ENCODE measurements at places on chromosomes 5 and 9.

GRCh38 chr9:127038531-127038930, 83.9 kb downstream of the ANGPTL2 start:
- DNase-seq, result no peak

DNA sequence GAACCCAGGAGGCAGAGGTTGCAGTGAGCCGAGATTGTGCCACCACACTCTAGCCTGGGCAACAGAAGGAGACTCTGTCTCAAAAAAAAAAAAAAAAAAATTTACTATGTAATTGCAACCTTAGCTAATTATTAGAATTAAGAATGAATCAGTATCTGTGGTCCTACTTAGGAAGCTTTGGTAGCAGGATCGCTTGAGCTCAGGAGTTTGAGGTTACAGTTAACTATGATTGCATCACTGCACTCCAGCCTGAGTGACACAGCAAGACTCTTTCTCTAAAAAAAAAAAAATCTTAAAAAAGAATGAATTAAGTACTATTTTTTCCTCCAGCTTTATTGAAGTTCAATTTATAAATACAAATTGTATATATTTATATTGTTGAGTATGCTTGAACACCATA, 16.7 kb downstream of the NDUFAF2 start:
- no peak for DNase-seq

DNA sequence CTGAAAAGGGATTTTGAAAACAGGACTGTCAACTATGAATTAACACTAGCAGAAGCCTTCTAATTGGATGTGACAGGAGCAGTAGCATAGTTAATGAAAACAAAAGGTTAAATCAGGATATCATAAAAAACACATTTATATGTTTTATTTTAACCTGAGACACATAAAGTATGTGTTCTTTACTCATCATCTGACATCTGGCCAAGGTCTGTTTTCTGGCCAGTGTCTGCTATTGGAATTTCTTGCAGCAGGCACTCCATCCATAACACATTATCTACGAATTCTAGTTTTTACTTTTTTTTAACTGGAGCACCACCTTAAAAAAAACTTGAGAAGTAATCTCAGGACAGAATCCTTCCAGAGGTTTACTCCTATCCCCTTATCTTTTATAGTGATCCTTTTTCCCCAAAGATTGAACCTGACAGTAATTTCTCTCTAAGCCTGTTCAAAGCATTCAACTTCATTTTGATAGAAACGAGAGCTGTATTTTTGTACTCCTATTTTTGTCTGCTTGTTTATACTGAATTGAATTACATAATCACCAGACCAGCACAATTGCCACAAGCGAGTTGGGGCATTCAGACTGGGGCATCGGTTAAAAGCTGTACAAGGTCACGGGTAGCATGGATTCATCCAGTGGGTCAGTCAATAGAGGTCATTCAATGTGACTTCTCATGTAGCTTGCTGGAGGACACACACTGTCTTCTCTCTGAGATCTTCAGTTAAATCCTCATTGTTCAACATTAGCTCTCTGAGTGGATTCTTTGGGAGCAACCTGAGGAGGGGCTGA, 205.6 kb upstream of the CLINT1 start:
- DNase-seq, result no peak

- peak; percentile 58 for DNase-seq
Observed at GRCh38 chr9:89483592-89484474, 14.1 kb downstream of the SEMA4D start.

DNA sequence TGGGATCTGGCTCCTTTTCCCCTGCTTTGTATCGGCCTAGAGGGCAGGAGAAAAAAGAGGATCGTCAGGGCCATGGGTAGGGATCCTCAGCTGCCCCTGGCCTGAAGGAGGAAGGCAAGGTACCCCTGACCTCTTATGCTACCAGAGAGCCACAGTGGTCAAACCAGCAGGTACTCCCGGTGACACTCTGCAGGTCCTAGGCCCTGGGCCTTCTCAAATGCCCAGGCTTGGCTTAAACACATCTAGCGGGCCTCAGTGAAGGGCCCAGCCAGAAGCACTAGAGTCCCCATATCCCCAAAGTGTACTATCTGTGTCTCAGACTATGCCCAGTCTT, 3.5 kb downstream of the IRF1 start:
- DNase-seq, result no peak

DNA sequence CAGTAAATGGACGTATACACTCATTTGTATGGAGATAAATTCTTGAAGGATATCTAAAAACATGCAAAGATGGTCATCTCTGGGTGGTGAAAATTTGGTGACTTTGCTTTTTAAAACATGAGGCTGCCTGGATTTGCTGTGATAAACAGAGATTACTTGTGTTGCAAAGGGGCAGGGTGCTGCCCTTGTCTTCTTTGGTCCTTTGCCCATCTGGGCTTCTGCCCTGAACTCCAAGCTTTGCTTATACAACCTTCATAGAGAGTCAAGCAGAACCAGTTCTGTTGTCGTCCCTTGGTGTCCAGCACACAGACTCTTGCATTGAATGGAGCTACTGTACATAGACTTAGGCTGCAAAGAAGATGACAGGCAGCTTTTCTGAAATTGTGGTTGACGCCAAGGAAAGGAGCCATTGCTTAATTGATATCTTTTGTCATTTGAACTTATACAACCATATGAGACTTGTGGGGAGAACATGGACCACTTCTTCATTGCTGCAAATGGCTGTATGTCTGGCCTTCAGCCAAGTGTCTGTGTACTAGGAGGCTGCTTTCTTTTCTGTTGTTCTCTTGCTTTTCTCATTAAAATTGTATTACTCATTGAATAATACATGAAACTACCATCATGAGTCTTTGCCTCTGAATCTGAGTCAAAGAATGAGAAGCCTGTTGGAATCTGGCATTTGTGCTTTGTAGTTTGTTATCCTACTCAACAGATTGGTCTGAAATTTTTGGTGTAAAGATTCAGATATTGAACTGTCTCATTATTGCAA, 152.5 kb downstream of the DMRT2 start:
- no peak for DNase-seq

GRCh38 chr5:111238431-111239225, 14.4 kb downstream of the CAMK4 start:
- no peak for DNase-seq

DNA sequence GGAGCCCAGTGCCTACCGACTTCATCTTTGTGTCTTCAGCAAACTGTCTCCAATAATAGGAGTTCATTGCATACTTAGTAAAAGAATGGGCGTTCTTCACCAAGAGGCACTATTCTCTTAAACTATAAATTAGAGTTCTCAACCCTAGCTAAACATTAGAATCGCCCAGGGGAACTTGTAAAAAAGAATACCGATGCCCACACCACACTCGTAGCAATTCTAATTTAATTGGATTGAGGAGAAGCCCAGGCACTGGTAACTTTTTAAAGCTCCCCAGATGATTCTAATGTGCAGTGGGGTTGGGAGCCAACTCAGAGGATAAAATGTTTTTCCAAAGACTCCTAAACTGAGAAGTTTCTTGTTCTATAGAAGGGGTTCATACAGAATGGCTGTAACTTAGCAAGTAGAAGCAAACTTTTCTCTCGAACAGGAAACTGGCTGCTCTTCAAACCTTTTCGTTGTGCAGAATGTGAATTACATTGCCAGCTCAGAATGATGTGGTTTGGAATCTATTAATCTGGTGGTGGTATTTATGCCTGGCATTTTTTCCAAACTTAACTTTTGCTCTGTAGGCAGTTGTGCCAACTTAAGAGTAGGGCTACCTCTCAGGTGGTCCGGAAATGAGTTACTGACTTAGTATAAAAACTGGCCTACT, 26.4 kb upstream of the NFIB start:
- DNase-seq, result no peak

- DNase-seq, result no peak
Observed at GRCh38 chr9:89328064-89328463, 9.8 kb downstream of the SECISBP2 start.

GRCh38 chr5:168002116-168002515, 289.3 kb upstream of the WWC1 start:
- DNase-seq, result no peak

DNA sequence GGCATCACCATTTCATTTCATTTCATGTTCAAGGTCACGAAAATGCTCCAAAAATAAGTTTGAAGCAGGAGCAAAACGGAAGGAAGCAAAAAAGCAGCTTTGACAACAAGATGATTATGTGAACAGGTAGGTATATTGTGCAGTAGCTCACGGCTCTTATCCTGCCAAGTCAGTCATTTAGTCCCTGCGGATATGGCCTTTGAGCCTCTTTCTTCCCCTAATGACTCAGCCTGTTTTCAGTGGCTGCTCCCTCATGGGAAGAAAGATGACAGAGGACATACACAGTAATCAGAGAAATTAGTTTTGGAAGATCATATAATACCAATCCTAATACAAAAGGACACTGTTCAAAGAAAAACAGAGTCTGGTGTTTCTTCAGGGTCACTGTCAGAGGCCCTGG, 155.8 kb upstream of the GRAMD2B start:
- DNase-seq, result no peak

DNA sequence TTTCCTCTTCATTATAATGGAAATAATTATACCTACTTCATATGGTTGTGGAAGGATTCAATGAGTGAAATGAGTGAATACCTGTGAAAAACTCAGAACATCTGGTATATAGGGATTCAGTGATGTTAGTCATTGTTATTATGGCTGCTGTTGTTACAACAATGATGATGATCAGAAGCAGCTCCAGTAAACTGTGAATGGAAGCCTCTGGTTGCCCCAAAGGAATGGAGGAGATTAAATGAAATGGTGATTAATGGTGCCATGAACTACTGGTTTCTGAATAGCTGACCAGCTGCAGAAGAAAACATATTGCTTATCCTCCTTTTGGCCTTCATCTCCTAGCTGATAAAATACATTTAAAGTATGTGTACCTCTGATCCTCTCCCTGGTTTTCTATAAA, 372.0 kb downstream of the ARHGEF28 start:
- DNase-seq, result no peak

- no peak for DNase-seq
Observed at GRCh38 chr9:112917987-112918362, 27.3 kb upstream of the SLC46A2 start.

DNA sequence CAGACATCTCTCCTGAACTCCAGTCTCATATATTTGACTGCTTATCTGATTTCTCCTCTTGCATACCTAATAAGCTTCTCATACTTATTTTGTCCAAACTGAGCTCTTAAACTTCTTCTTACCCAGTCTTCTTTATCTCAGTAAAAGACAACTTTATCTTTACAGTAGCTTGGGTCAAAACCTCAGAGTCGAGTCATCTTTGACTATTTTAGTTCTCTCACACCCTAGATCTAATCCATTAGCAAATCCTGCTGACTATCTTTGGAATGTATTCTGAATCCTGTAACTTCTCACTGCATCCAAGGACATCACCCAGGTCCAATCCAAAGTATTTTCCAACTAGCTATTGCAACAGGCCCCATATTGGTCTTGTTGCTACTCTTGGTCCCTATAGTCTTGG, 11.8 kb upstream of the JAK2 start:
- no peak for DNase-seq

DNA sequence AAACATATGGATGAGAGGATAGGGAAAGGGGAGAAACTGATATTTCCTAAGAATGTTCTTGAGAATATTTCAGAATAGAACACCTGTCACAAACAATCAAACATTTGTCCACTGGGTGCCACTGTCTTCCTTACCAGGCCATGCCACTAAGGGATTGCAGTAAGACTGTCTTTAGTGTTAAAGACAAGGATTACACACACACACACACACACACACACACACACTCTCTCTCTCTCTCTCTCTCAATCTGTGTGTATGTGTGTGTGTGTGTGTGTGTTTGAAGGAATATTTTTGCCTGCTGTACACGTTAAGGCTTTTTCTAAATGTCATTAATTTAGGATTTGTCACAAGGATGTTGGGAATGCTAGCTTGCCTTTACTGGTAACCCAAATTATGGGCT, 54.4 kb downstream of the CCDC192 start:
- DNase-seq, result no peak

DNA sequence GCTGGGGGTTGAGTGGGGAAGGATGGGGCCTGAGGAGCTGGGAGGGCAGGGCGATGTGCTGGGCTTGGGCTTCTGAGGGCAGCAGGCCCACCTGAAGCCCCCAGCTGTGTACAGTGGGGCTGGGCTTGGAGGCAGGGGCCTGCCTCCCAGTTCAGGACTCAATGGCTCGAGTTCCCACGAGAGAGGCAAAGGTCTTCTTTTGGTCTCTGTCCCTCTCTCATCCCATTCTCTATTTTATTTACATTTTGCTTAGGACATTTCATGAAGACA, 180.6 kb downstream of the MACROH2A1 start:
- no peak for DNase-seq

DNA sequence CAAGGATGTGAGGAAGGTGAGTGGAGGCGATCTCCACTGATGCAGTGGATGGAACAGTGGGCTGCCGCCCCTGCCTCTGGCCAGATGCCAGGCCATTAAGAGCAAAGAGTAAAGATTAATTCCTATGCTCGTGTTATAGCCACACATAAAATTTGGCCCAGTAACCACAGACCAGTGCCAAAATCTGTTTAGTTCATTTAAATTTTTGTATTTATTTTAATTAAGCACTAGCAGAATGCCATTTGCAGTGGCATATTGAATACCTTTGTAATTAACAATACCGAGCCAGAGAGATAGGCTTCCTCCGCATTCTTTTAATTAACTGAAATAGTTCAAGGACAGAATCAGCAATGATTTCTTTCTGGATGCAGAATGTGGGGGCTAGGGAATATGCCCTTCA, 179.8 kb downstream of the MED10 start:
- no peak for DNase-seq

DNA sequence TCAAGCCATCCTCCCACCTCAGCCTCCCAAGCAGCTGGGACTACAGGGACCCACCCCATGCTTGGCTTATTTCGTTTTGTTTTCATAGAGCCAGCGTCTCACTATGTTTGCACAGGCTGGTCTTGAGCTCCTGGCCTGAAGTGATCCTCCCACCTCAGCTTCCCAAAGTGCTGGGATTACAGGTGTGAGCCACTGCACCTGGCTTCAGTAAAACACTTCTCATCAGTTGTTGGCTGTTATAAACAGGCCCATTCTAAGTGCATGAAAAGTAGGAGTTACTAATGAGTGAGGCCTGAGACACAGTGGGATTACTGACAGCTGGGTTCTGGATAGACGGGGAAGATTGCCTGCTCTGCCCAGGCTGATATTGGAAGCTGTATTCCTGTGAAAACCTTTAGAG, 3.5 kb downstream of the CRB2 start:
- no peak for DNase-seq

GRCh38 chr9:78292026-78292425, 4.9 kb upstream of the PSAT1 start:
- DNase-seq, result no peak

- DNase-seq, result no peak
Observed at GRCh38 chr5:148465381-148466235, 81.8 kb downstream of the FBXO38 start.

- DNase-seq, result no peak
Observed at GRCh38 chr9:75803130-75803529, 87.3 kb upstream of the PCSK5 start.
